ENCODE measurements at places on chromosomes 2 and 18.

- DNase-seq = no peak
These were observed 29.9 kb downstream of the LYPD6B start for GRCh38 chr2:149068225-149068995.

DNA sequence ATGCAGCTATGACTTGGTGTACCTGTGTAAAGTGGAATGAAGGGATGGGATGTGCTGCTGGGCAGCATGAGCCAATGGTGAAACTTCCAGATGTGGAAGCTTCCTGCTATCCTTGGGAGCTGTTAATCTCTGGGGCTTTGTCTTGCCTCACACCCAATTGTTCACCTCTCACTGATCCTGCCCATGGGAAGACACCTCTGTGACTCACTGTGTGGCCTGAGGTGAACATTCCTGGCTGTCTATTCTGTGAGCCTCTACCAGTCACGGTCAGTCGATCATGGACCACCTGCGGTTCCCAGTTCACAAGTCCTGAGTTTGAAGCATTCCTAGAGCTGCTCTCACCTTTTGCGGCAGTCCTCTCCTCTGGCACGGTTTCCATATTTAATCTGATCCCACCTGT is 12.1 kb downstream of the NEURL3 start:
- no peak for DNase-seq

DNA sequence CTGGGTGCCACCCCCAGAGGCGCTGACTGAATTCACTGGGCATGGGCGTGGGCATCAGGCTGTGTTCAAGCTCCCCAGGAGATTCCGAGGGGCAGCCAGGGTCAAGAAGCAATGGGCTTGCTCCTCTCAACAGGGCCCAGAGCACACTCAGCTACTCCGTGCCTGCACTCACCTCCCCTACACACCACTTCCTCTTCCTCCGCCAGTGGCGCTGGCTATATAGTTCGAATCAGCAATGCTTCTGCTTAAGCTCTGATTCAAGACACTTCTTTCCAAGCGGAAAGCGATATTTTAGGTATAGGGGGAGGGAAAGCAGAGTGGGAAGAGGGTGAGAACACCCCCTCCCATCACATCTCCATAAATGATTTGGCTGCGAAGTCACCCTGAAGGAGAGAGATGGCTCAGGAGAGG is 42.1 kb downstream of the CRACDL start:
- no peak for DNase-seq

DNA sequence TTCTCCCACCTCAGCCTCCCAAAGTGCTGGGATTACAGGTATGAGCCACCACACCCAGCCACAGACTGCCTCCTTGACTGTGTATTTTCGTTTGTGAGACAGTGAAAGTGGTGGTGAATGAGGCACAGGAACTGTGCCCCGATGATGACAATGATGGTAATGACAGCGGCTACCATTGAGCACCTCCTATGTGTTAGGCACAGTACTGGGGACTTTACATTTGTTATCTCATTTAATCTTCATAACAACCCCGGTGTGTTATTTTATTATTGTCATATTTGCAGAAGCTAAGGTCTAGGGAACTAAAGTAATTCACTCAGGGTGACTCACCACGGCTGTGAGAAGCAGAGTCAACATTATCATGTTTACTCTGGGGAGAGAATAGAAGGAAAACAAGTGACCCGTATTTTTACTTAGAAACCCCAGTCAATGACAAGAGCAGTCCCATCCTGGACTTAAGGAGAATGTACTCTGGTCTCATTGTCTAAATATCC is 77.6 kb upstream of the ALPP start:
- DNase-seq = no peak

DNA sequence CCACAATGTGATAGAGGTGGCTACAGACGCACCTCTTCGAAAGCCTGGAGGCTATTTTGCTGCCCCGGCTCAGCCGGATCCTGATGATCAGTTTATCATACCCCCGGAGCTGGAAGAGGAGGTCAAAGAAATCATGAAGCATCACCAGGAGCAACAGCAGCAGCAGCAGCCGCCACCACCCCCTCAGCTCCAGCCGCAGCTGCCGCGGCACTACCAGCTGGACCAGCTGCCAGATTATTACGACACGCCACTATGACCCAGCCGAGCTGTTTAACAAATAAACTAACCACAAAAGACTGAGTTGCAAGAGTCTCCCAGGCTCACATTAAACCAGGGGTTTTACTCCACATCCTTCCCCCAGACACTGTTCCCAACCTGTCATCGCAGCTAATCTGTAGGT is 263.8 kb downstream of the PHLPP1 start:
- DNase-seq = no peak

- DNase-seq = no peak
These were observed 71.3 kb upstream of the NRXN1 start for GRCh38 chr2:51103205-51103604.

GRCh38 chr2:31212659-31213600 is 4.4 kb downstream of the CAPN14 start:
- DNase-seq = no peak

- DNase-seq = no peak
These were observed 45.9 kb upstream of the ASB1 start for GRCh38 chr2:238380785-238381184.
